ENCODE measurements at places on chromosomes 3 and 15. TPM values are rescaled to one million over a fixed set of nuclear protein-coding genes. Genes with fewer than 3 reads are reported as not detected.

- DNase-seq = no peak
Measured at GRCh38 chr3:73874606-73875369, 250.0 kb upstream of the PDZRN3 start.

The VPS18 gene
- 10.3 TPM for total RNA-seq

GRCh38 chr15:58249646-58250312 is 111.6 kb downstream of the AQP9 start:
- DNase-seq = no peak

The MUC4 gene
- total RNA-seq = 0.08 TPM

- no peak for DNase-seq
Measured at GRCh38 chr15:79051941-79052731, 38.4 kb downstream of the RASGRF1 start.

- DNase-seq = peak; percentile 57
Measured at GRCh38 chr3:32240159-32240545, 1.7 kb downstream of the CMTM8 start.

The CILP gene
- total RNA-seq = 1.3 TPM

DNA sequence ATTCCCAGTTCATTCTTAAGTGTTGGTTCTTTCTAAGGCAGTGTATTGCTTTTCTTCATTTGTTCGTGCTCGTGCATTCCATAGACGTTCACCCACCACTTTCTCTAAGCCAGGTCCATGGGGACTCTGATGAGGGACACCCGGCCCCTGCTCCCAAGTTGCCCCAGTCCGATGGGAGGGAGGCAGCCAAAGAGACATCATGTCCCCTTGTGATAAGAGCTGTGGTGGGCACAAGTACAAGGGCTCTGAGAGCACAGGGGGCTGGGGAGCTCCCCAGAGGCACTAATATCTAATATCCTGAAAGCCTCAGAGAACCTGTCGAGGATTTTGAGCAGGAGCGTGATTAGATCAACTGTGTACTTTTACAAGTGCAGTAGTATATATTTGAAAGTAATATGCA is 6.3 kb downstream of the SPSB4 start:
- DNase-seq = no peak

DNA sequence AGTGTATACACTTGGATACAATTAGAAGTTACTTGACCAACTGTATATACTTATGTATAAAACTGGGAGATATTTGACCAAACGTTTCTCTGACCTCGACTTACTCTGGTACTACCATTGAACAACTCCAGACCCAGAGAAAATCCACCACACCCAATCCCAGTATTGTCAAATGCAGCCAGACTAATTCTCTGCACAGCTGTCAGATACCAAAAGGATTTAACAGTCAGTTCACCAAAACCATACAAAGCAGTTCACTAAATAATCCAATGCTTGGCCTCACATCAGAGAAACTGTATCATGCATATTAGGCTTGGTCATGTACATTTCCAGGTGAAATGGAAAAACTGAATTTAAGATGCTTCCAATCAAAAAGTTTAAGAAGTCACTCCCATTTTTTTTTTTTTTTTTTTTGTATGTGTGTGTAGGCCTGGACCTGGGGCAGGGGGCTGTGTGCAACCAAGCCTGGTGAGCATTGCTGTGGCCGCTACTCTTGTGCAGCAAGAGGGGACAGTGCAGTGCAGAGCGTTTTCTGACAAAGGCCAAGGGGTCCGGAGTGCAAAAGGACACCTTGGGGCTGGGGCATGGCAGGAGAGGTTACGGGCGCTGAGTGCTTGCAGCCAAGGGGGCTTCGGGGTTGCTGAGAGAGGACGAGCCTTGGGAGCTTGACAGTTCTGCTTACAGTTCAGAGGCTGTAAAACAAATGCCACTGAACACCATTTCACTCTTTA is 1.4 kb downstream of the TOMM70 start:
- DNase-seq = no peak

DNA sequence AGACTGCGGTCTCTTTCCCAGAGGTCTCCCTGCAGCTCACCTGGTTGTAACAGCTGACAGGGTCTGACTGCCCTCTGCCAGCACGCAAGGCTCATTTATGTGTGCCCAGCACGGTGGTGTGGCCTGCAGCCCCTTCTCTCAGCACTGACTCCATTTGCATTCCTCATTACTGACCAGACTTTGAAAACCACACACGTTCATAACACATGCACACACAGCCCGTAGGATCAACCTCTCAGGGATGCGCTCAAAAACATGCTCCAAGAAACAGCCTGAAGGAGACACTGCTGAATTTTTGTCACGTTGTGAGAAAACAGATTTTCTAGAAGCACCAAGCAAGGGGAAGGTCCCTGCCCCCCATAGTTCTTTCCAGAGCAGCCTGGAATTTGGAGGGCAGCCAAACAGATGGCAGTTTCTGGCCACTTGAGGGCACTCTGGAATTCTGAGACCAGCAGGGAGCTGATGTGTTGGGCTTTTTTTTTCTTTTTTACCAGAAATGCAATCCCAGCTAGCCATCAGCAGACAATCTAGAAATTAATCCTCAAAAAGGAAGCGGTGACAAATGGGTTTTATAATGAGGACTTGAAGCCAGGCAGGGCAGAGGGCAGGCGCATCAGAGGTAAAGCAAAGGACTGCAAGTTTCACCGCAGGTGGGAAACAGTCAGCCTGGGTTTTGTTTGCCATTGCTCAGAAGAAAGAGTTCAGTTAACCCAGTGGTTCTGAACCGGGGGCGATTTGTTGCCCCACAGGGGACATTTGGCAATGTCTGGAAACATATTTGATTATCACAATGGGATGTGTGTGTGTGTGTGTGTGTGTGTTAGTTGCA is 170.5 kb upstream of the PROK2 start:
- DNase-seq = peak; percentile 79

DNA sequence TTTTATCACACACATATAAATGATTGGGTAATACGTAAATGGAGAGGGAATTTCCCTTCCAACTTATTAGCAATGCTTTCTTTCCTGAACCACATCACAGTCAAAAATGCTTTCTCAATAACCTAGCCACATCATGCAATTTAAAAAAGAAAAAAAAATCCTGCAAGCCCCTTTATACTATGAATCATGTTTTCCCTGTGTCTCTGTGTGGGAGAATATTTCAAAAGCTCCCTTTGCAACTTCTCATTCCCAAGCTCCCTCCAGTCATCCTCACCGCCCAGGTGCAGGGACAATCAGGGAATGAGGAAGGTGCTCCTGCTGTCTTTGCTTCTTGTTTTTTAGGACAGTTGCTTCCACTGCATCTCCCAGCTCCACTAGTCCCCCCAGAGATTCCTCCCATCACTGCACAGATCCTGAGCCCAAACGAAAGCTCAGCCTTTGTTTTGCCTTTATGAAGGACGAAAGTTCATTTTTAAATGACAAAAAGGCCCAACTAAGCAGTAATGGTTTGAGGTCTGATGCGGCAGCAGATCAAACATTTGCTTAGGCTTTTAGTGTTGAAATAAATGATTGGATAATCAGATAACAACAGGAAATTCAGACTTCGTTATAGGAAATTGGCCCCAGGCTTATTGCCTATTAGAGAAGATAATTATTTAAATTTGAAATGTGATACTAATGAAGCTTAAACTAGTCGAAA is 47.8 kb upstream of the ADGRG7 start:
- DNase-seq = no peak

The KIF9 gene
- 1.6 TPM for total RNA-seq

DNA sequence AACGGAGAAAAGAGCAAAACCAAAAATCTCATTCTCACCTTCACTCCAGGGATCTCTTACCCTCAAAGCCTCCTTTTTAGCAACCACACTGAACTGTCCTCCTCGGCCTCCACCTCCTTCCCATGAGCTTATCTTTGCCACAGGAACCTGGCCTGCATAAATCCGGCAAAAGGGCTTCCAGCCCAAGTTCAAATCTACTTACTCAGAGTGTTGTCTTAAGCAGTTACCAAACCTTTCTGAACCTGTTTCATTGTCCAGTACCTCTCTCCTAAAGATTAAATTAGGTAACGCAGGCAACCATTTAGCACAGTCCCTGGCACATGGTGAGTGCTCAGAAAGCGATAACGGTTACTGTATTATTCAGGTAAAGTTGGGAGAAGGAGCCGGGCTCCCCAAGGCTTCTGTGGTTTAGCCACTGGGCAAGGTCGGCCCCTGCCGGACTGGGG is 777 bp downstream of the CIB1 start:
- no peak for DNase-seq

GRCh38 chr3:129855832-129856419 is 37.6 kb downstream of the TMCC1 start:
- no peak for DNase-seq

DNA sequence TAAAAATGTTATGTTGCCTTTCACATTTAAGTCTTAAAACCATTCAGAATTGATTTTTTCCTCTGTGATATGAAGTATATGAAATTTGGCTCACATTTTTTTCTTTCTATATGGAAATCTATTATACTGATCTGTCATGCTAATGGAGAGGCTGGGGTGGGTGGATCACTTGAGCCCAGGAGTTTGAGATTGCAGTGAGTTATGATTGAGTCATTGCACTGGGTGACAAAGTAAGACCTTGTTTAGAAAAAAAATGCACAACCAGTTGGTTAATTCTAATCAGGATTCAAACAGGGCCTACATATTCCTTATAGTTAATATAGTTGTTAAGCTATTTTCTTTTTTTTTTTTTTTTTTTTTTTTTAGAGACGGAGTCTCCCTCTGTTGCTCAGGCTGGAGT is 230.5 kb downstream of the MFSD1 start:
- no peak for DNase-seq

GRCh38 chr3:44659434-44659833 is 10.9 kb downstream of the ZNF35 start:
- no peak for DNase-seq

DNA sequence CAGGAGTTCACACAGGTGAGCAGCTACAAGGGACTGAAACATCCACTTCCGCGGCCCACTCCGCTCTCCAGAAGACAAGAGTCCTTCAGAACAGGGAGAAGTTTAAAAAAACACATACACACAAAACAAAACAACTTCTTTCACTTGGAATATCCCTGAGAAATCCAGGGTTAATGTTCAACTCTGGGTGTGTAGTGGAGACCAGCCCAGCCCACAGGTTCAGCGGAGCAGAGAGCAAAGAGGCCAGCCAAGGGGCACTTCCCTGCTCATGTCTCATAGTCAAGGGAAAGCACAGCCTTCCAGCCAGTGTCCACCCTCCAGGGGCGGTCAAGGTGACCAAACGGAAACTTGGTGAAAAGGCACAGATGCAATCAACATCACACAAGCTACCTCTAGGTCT is 41.6 kb downstream of the WNT5A start:
- DNase-seq = peak; percentile 74

GRCh38 chr15:61661791-61662190 is 398.5 kb downstream of the VPS13C start:
- no peak for DNase-seq

- no peak for DNase-seq
Measured at GRCh38 chr3:17602126-17602525, 140.3 kb downstream of the TBC1D5 start.

DNA sequence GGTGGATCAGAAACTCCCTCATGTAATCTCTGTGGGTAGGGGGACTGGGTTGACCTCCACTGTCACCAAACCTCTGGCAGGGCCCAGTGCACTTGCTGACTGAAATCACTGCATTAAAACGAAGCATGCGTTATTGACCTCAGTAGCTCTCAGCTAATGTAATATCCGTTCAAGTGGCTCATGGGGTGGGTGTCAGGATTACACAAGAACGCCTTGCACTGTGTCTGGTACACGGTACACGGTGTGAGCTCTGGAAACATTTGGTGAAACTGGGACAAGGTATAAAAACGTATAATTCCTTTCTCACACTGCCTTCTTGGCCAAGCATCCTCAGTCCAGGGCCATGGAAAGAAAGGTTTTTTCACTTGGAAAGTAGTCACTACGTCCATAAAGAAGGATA is 11.9 kb downstream of the LRTM1 start:
- DNase-seq = no peak

GRCh38 chr15:77569729-77570125 is 63.0 kb downstream of the LINGO1 start:
- no peak for DNase-seq

DNA sequence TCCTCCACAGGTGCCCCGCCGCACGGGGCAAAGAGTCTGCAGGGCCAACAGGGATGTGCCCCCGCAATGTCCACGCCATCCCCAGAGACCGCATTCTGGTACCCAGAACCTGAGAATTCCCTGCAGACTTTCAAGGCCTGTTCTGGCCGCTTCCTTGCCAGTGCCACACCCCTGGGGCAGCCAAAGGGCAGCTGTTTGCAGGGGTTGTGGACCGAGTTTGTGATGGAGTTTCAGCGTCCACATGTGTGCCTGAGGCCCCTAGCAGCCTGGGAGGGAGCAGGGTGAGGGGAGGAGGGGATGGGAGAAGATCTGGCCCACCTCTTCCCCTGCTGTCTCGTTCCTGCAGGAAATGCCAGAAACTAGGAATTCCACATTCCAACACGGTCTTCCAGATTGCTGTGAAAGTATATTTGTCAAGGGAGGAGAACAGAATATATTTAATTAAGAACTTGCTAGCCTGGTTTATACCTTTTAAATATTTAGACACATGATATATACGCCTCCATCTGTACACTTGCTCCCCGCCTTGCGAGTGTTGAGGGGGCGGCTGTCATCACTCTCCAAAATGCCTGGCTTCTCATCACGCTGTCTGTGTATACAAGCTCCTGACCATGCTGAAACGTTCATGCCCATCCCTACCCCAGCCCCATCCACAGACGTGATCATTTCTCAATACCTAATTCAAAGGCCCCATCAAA is 31.1 kb upstream of the RASA2 start:
- no peak for DNase-seq

The RLBP1 gene
- total RNA-seq = not detected

The NPAP1 gene
- 0.05 TPM for total RNA-seq

- peak; percentile 44 for DNase-seq
Measured at GRCh38 chr3:128297401-128298138, 144.3 kb downstream of the EEFSEC start.

GRCh38 chr15:41899854-41900442 is 6.1 kb upstream of the SPTBN5 start:
- DNase-seq = no peak

DNA sequence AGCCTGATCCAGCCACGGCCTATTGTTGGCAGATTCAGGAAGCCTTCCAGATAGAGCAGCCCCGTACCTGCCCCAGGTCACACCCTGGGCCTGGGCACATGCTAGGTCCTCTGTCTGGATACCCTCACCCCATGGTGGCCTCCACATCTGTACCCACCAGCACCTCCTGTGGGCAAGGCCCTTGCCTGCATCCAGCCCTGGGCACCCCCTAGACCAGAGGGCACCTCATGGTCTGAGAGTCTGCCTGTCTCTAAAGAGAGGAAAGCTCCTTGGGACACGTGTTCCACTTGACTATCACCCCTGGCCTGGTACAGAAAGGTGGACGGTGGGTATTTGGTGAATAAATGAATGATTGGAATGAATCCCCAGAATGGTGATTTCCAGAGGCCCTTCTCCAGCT is 8.9 kb upstream of the COMMD4 start:
- DNase-seq = no peak

DNA sequence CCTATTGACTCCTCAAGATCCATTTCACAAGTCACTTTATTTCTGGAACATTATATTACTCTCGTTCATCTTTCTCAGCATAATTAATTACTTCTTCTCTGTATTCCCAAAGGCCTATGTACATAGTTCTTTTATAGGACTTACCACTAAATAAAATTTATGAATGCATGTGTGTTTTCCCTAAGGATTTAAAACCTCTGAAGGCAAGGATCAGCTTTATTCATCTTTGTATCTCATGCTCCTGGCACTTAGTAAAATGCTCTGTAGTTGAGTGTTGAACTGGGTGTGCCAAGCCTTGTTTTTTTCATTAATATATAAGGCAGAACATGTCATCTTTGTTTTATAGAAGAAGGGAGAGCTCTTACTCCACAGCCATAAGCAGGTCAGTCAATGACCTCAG is 194.1 kb upstream of the ZPLD1 start:
- no peak for DNase-seq
